Tongue (tissue), 3 donors: ENCODE measurements at places on chromosomes 11 and 22. TPM values are rescaled to one million over a fixed set of nuclear protein-coding genes. Genes with fewer than 3 reads are reported as not detected.
A peak's percentile ranks its signal among the peaks of the same experiment; 100 is the strongest.

Gene DAGLA
- total RNA-seq: 4.1 TPM

GRCh38 chr11:13939961-13940906 is 22.3 kb upstream of the SPON1 start:
- no peak for DNase-seq

DNA sequence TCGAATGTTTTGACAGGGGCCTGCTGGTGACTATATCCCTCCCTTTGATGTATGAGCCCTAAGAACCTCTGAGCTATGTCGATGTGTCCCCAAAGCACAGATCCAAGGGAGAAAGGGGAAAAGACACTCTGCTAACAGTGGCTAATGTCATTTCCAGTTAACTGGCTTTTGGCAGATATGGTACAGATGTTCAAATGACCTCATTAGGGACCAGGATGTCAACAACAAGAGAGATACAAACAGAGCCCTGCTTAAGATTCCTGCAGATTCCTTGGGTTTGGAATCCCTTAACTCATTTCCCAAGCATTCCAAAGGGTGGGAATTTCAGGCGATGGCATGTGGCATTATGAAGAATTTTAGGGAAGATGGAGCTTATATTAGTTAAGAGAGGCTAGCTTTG is 517.3 kb downstream of the SOX6 start:
- DNase-seq: no peak

GRCh38 chr22:32880893-32881596 is 79.5 kb downstream of the TIMP3 start:
- DNase-seq: peak; percentile 97

DNA sequence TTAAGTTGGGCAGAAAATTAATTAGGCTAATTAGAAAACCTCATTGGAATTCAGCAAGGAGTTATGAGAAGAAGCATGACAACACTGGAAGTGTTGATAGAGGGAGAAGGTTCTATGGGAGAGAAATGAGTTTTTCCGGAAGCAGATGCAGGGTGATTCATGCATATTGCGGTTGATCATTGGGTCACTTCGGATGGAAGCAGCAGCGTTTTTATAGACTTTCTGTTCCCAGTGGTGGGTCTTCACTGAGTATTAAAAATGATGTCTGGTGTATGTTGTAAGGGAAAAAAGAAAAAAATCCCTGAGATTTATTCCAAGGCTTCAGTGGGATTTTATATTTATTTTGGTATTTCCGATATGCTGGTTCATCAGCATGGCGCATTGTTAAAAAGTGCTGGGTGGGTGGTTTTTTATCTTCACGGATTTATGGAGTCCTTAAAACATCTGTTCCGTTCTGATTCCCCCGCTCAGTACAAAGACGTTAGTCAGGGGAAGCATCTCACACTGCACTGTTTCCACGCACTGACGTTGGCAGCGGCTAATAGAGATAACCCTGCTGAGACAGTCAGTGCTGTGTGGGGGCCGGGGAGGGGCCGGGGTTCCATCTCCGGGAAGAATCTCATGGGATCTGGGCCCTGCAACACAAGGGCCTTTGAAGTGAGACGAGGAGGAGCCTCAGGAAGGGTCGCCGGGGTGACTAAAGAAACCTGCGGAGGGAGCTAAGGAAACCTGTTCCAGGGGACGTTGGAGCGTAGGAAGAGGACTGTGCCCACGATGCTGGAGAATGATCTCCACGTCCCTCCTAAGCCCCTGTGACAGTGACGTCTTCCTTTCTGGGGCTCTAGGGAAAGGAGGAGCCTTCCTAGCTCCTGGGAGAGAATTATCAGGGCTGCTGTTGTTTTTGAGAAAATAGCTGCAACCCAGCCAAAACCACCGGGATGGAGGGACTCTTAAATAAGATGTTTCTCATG is 390.0 kb downstream of the NTM start:
- DNase-seq: peak; percentile 41

DNA sequence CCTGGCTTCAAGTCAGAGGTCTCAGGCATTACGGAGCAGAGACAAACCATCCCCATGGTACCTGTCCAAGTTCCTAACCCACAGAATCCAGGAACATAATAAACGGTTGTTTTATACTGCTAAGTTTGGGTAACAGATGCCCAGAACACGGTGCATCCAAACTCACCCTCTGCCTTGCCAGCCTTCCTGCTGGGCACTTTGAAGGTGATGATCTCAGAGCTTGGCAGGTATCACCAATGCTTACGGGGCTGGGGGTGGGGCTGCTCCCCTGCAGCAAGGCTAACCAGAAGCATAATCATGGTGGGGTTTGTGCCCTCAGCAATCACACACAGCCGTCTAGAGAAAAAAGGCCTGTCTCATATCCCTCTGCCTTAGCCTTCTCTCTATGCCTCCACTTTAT is 27.1 kb downstream of the DKK3 start:
- no peak for DNase-seq

DNA sequence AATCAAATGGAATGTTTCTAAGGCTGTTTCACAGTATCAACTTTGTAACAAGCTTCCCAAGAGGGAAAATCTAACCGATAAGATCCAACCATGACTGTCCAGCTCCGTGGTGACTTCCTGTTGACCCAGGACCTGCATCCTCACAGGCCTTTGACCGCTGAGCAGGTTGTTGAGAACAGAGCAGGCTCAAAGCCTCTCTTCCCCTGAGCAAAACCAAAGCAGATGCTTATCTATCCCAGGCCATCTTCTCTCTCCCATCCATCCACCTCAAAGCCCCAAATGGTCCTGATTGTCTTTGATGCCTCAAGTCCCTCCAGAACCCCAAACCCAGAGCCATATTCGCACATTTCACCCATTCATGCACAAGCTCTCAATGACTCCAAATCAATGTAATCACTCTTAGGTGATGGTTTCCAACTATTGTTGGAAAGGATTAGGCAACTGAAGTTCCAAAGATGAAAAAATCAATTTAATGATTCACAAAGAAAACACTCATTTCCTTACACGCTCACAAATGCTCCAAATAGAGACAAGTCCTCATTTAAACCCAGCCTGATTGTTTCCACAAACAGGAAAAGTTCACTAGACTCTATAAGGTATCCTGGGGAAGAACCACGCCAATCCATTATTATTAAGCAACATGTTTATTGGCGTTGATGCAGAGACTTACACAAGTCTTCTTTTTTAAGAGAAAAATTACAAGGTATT is 48.7 kb downstream of the C11orf58 start:
- DNase-seq: no peak

- no peak for DNase-seq
Measured at GRCh38 chr11:35911616-35912165, 32.2 kb upstream of the LDLRAD3 start.

GRCh38 chr22:42805998-42806830 is 50.9 kb downstream of the ARFGAP3 start:
- DNase-seq: no peak
